Dorsolateral prefrontal cortex (tissue), 122 donors: ENCODE measurements at places on chromosomes 16 and 17. TPM values are rescaled to one million over a fixed set of nuclear protein-coding genes. Genes with fewer than 3 reads are reported as not detected.

Gene NAA38
- 93.2 TPM for total RNA-seq

Gene GDPD3
- 5.3 TPM for total RNA-seq

Gene PPY
- total RNA-seq = not detected

Gene ZP2
- not detected for total RNA-seq

Gene KRT16
- total RNA-seq = 0.47 TPM

Gene CUEDC1
- total RNA-seq = 40.0 TPM

Gene CACNG4
- total RNA-seq = 5.6 TPM

Gene NECAB2
- 74.4 TPM for total RNA-seq

Gene SETD1A
- total RNA-seq = 17.7 TPM

Gene SYNGR3
- total RNA-seq = 173 TPM

Gene PSME3IP1
- 178 TPM for total RNA-seq

Gene CNTD1
- total RNA-seq = 1.4 TPM

Gene CLEC10A
- 1.5 TPM for total RNA-seq

Gene NOMO2
- total RNA-seq = 200 TPM

Gene SLC47A1
- 7.0 TPM for total RNA-seq

Gene FMNL1
- 30.7 TPM for total RNA-seq
